HepG2 (cell line): ENCODE measurements at places on chromosomes 12 and 14. TPM values are rescaled to one million over a fixed set of nuclear protein-coding genes. Genes with fewer than 3 reads are reported as not detected.

GRCh38 chr12:64706857-64707256 lies 52.3 kb downstream of the GNS start:
- DNase-seq, result no peak

DNA sequence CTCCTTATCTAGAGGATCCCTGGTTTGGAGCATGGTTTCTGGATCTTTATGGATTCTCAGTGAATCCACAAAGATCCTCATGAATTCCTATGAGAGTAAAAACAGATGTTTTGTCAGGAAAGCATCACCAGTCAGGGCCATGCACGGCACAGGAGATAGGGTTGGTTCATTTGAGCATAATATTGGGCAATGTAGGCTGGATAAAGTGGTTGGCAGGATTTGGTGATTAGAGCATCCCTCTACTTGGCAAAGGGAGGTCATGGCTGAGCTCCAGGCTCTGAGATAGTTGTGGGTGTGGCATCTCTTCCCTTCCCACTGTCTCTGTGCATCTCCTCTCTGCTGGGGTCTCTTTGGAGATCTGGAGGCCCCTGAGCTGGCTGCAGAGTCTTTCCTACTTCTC lies 149.8 kb downstream of the DACT1 start:
- DNase-seq, result no peak

DNA sequence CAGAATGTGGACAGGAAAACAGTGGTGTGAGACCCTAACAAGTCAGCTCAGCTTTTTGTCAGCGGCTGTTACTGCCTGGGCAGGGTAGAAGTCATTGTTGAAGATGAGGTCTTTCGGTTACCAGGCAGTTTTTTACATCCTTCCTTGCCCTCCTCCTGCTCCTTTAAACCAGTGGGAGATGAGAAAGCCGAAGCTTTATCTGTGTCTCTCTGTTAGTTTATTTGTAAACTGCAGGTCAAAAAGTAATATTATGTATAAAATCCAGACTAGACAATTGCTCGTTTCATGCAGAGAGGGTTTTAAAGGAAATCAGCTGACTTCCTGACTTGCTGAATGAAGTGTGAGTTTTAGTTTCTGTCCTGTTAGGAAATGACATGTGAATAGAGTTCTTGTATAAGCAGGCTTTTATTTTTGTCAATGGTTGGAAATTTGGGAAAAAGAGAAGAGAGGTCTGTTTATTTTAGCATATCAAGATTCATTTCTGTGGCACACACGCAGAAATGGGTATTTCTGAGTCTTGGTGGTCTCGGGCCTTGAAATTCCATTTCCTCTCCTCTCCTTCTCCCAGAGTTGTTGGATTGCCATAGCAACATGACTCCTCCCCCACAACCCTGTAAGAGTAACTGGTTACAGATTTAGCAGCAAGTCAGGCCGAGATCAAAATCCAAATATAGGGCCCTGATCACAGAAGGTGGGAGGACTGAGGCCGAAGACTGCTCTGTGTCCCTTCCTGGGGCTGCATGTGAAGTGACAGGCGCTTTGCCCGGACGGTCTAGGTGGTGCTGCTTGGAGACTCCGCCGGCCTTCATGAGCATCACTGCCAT lies 60.8 kb downstream of the SAMD4A start:
- no peak for DNase-seq

- no peak for DNase-seq
These were observed 10.5 kb upstream of the SSTR1 start for GRCh38 chr14:38197001-38197783.

Gene GPRC5A
- total RNA-seq, result 0.24 and 0.27 TPM in 2 replicates

Gene CISTR
- total RNA-seq, result not detected in 2 replicates

Gene TGM1
- 1.9 and 3.2 TPM in 2 replicates for total RNA-seq

DNA sequence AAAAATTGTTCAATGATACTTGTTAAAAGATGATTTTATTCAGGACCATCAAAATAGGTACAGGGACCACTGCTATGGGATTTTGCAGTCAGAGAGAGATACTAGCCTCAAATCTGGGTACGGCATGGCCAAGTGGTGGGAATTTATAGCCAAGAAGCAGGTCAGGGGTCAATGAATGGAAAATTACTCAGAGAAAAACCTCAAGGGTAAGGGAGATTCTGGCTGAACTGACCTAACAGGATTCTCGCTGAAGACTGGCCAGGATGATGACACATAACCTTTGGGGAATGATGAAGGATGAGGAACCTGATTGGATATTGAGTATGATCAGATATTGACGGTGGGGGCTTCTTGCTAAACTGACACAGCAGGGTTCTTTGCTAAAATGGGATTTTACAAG lies 32.7 kb downstream of the DEPDC4 start:
- DNase-seq, result no peak

DNA sequence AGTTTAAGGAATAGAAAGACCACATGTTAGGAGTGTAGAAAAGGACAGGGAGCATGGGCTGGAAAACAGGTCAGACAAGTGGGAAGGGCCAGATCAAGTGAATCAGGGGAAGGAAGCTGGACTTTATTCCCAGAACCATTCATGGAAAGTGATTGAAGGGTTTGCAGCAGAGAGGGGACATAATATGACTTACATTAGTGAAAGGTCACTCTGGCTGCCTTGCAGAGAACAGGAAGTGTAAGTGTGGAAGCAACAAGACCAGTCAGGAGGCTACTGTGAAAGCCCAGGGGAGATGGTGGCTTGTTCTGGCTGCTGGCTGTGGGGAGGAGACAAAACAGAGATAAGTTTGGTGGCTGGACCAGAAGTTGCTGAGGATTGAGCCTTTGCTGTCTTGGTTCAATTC lies 69.1 kb downstream of the VCPKMT start:
- DNase-seq, result peak; percentile 79
